Melanocyte of skin (primary cell): ENCODE measurements at places on chromosomes 13 and 19. TPM values are rescaled to one million over a fixed set of nuclear protein-coding genes. Genes with fewer than 3 reads are reported as not detected.

Gene MAST1
- total RNA-seq, result 0.15 and 0.33 TPM in 2 replicates

Gene ZNF324
- 16.4 and 18.2 TPM in 2 replicates for total RNA-seq

Gene ZNF525
- total RNA-seq, result 7.7 and 11.6 TPM in 2 replicates

Gene CYP2A7
- total RNA-seq, result not detected in 2 replicates

Gene MYH14
- 0.46 and 1.00 TPM in 2 replicates for total RNA-seq

Gene PTPRH
- total RNA-seq, result 6.6 and 15.3 TPM in 2 replicates

Gene ZNF534
- total RNA-seq, result not detected in 2 replicates

Gene KLHL26
- 4.7 and 6.6 TPM in 2 replicates for total RNA-seq

Gene LRRC4B
- 0.36 TPM in 1 of 2 replicates, not detected in the other for total RNA-seq

Gene VASP
- total RNA-seq, result 57.4 and 68.6 TPM in 2 replicates

Gene LRRC25
- not detected in 2 replicates for total RNA-seq

Gene SHD
- not detected in 2 replicates for total RNA-seq

Gene SLC6A16
- 0.69 and 1.5 TPM in 2 replicates for total RNA-seq

Gene HSH2D
- not detected in 2 replicates for total RNA-seq

Gene FBXO27
- 3.8 and 5.8 TPM in 2 replicates for total RNA-seq

Gene TIMM13
- total RNA-seq, result 26.5 and 34.9 TPM in 2 replicates

Gene PGLYRP1
- not detected in 2 replicates for total RNA-seq

Gene FAM98C
- 7.2 and 14.5 TPM in 2 replicates for total RNA-seq

Gene TMEM238
- total RNA-seq, result not detected in 2 replicates

Gene ZNF296
- 0.33 and 0.46 TPM in 2 replicates for total RNA-seq

Gene CLEC4M
- not detected in 2 replicates for total RNA-seq

Gene ZNF575
- 0.34 and 0.36 TPM in 2 replicates for total RNA-seq

Gene IQCN
- total RNA-seq, result 0.31 and 0.33 TPM in 2 replicates

Gene MADCAM1
- total RNA-seq, result 0.33 TPM in 1 of 2 replicates, not detected in the other

Gene EPS8L1
- total RNA-seq, result 5.5 and 6.9 TPM in 2 replicates

Gene SBK2
- total RNA-seq, result not detected in 2 replicates

Gene SLC10A2
- not detected in 2 replicates for total RNA-seq

Gene CEACAM16
- total RNA-seq, result not detected in 2 replicates

Gene GSX1
- total RNA-seq, result not detected in 2 replicates

Gene IRS2
- 20.0 and 31.3 TPM in 2 replicates for total RNA-seq

Gene MAB21L1
- total RNA-seq, result not detected in 2 replicates

Gene ITGBL1
- total RNA-seq, result under 0.01 TPM in 1 of 2 replicates, not detected in the other

Gene EXOC3L2
- 0.34 TPM in 1 of 2 replicates, not detected in the other for total RNA-seq

Gene FREM2
- 0.33 and 1.1 TPM in 2 replicates for total RNA-seq

Gene SLC15A1
- total RNA-seq, result under 0.01 TPM in 1 of 2 replicates, not detected in the other

Gene SYCN
- total RNA-seq, result not detected in 2 replicates

Gene DACH1
- total RNA-seq, result not detected in 2 replicates

Gene ZNF492
- 0.93 and 1.7 TPM in 2 replicates for total RNA-seq
